ENCODE measurements at places on chromosomes 3 and 15.

DNA sequence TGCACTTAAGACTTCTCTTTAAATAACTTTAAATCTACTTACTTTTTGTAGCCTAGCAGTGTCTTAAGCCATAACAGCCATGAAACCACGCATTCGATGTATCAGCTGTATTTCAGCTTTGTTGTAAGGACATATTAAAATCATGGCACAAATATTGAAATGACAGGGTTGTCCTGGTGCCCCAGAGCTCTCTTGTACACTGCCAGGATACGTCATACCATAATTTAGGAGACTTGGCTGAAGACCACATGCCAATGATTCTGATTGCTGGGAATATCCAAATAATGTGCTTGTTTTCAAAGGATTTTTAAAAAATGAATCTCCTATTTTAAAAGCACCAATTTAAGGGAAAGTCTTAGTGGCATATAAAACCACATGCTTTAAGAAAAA is 265.4 kb downstream of the SLCO3A1 start:
- no peak for DNase-seq

- DNase-seq = no peak
These were observed 1.3 kb downstream of the RPL22L1 start for GRCh38 chr3:170868577-170869238.

DNA sequence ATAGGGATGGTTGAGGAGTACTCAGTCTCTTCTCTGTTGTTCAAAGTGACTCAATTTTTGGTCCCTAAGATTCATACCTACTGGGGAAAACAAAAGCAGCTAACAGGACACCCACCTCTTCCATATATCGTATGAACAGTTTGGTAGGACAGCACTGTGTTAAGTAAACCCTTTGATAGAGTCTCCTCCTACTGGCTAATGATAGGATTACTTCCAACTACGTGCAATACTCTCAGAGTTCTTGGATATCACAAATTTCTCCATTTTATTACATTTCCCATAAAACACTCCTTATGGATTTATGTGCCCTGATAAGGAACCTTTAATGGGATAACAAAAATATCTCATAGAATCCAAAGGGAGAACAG is 200.2 kb upstream of the GOLGA6L4 start:
- DNase-seq = no peak

GRCh38 chr3:107193116-107193515 is 184.1 kb upstream of the CCDC54 start:
- no peak for DNase-seq

- no peak for DNase-seq
These were observed 89.5 kb upstream of the UMPS start for GRCh38 chr3:124640635-124641306.

DNA sequence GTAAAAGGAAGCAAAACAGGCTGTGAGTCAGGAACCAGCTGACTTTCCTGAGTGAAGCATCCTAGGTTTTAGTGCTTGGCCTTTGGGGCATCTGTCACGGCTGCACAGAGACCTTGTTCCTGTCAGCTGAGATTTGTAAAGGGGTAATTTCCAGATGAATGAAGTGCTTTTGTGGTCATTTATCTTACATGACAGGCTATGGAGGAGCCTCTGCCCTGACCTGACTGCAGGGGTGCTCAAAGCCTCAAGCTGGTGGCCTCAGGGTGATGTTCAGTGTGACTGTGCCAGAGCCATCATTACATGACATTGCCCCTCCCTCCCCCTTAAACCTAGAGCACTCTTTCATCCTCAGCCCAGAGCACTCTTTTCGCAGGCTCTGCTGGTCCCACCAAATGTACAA is 132.5 kb downstream of the ARNT2 start:
- DNase-seq = no peak

- no peak for DNase-seq
These were observed 137.2 kb upstream of the ICE2 start for GRCh38 chr15:60616147-60616546.

DNA sequence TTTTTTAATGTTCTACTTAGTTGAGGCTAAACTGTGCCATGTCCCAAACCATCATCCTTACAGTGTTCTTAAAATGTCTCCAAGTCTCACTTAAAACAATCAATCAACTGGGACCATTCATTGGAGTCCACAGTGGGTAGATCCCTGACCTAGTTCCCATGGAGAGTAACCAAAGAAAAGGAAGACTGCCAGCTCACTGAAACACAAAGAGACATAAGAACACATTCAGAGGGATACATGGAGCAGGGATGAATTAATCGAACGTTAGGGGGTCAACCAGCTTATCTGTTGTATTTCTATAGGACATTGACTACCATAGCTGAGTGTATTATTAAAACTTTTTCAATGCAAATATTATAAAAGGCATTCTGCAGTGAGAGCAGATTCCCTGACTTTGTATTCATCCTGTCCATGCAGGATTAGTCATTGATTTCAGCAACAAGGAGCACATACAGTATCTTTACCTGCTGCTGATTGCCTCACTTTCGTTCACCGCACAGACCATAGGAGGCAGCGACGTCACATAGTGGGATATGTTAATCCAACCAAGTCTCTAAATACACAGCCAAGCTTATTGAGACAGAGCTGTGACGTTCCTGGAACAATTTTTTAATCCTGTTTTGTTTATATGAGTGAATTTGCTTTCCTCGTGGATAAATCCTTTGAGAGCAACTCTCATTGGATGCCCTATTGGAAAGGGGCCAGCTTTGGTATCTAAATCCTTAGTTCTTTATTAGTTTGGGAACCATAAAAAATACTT is 364.9 kb upstream of the RBMS3 start:
- DNase-seq = peak; percentile 1

GRCh38 chr15:31325595-31326155 is 960 bp upstream of the KLF13 start:
- peak; percentile 57 for DNase-seq

- DNase-seq = no peak
These were observed 189.8 kb downstream of the FOXP1 start for GRCh38 chr3:71393745-71394144.

GRCh38 chr3:50442945-50443579 is 60.4 kb downstream of the CACNA2D2 start:
- DNase-seq = no peak

DNA sequence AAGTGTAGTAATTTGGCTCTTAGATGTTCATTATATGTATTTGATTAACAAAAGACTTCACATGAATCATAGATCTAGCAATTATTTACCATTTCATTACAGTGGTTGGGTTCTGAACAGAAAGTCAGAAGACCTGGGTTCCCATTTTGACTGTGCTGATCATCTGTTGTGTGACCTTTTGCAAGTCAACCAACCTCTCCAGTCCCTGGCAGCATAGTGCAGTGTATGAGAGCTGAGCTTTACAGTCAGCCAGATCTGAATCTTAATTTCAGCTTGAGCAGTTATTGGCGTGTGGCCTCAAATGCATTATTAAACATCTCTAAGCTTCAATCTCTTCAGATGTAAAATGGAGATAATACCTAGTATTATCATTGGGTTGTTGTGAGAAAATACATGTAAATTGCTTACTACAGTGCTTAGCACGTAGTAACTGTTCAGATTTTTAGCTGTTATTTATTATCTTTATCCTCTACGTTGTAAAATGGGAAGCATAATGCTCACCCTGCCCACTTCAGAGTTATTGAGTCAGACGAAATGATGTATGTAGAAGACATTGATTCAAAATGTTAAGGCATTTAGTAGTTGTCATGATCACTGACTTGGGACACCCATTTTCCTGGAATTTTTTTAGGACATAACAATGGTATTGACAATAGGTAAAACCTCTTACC is 104.0 kb downstream of the KLHL25 start:
- peak; percentile 36 for DNase-seq

- DNase-seq = no peak
These were observed 7.1 kb downstream of the ATP2C1 start for GRCh38 chr3:130900959-130901358.

DNA sequence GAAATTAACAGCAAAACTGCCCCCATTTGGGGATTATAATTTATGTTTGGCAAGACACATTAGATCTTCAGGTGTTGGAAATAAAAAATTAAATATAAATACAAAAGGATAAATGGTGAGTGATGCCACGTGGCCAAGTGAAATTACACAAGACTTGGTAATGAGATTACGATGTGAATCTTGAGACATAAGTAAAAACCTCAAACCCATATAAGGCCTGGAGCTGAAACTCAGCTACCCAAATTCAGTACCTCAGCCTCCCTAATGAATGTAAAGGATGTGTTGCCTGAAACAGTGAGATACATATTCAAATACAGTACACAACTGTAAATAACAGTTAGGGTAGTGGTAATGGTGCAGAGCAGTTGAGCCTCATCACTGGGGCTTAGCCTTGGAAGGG is 1146.6 kb downstream of the OTOL1 start:
- no peak for DNase-seq

DNA sequence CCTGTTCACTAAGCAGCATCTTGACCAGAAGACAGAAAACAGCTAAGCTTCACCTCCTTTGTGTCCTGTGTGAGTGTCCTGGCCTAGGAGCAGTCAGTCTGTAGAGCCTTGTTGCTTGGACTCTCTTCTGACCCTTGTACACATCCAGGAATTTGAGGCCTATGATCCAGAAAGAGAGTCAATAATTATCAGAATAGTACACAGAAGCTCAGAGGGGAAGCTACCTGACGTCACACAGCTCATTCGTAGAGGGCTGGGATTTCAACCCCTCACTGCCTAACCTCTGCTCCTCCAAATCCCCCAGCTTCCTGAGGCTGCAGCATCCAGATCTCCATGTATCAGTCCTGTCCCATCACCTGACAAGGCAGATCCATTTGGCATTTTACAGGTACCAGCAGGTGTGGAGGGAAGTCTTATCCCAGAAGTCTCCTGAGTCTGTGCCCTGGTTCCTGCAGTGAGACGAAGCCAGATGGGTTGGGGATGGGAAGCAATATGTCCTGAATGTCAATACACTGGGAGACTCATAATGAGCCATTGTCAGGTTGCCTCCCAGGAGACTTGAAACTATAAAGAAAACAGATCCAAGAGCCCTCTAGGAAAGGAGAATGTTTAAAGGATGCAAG is 203.1 kb downstream of the MINAR1 start:
- DNase-seq = no peak

DNA sequence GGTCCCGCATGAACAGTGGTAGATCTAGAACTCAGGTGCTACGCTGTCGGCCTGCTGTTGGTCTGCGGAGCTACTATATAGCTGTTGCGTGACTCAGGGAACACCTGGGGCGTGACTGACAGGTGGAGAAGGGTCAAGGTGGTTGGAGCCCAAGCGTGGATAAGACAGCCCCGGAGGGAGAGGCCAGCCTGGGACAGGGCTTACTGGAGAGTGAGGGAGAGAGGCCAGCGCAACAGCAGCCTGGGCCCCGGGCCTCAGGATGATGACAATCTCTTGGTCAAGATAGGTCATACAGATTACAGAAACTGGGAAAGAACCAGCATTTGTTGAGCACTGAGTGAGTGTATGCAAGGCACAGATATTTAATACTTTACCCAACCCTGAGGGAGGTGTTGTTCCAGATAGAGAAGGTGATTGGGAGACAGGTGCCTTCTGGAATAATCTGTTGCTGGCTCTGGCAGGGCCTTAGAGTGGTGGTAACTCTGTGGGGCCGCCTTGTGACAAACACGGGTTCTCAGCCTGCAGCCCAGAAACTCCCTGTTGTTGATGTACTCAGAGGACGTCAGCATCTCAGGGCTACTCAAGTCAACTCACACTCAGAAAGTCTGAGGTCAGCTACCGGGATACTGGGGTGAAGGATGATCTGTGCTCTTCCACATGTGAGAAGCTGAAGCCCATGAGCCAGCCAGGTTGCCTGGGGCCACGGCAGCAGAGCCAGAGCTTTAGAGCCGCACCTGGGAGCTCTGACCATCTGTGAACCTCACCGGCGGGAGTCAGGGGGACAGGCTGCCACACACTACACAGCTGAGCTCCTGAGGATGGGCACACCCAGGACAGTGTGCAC is 265.4 kb upstream of the HES1 start:
- DNase-seq = no peak

DNA sequence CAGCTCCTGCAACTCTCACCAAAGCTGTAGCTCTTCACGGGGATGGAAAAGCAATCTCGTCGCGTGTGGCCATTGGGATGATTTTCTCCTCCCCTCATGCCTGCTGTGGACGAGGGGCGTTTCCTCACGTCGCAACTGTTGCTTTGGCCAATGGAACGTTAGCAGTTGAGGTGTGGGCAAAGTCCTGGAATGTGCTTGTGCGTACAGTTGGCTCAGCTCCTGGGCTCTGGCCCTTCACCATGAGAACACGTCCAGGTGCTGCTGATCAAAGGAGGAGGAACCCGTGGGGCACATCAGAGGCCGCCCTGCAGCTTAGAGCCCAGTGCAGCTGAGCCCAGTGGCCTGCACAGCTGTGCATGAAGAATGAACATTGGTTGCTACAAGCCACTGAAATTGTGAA is 186.1 kb downstream of the TJP1 start:
- DNase-seq = no peak

DNA sequence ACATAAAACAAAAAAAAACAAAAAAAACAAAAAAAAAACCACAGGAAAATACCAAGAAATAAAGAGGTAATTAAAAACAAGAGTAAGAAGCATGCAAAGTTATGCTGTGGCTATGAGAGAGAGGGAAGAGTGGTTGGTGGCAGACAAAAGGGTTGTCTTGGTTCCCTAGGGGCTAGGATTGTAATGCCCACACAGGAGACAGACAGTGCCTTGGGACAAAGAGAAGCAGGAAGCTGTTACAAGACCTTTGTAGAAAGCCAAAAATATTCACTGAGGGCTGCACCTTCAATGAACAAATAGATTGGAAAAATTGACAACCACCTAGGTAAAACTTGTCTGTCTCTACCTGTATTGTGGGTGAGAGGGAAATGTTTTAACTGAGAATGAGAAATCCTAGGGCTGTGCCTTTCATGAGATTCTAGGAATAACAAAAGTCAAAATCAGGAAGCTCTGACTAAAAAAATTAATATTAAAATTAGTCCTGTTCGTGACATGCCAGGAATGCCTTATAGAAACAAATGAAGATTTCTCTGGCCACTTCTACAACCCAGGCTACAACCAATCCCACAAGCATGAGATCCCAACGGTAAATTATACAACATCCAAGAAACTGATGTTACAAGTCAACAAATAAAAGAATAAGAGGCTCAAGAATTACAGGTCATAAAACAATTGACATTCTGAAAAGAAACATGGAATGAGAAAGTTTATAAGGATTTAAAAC is 45.0 kb upstream of the PRICKLE2 start:
- DNase-seq = no peak

- no peak for DNase-seq
These were observed 35.5 kb upstream of the NIT2 start for GRCh38 chr3:100299016-100299415.

DNA sequence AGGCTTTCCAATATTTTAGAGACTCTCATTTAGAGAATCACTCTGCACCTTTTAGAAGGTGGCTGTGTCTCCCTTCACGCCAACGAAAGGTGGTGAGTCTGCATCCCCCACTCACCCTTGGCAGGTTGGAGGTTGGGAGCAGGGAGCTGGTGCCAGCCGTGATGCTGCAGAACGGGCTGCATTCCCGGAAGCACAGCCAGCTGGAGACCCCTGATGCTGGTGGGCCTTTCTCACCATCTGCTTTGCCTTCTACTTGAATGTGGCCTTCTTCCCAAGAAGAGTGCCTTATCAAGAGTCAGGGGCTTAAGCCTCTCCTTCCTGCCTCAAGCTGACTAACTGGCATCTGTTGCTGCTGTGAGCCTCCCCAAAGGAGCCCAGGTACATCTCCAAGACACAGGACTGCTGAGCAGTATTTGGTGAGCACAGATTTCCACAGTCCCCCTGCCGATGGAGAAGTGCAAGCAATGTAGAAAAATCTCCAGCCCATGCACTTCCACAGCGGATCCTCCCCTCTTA is 17.7 kb upstream of the HEG1 start:
- DNase-seq = no peak
